ENCODE measurements at places on chromosomes 12 and 14.
A peak's percentile ranks its signal among the peaks of the same experiment; 100 is the strongest.

- DNase-seq = no peak
Observed at GRCh38 chr12:127041985-127042625, 1224.9 kb upstream of the TMEM132C start.

DNA sequence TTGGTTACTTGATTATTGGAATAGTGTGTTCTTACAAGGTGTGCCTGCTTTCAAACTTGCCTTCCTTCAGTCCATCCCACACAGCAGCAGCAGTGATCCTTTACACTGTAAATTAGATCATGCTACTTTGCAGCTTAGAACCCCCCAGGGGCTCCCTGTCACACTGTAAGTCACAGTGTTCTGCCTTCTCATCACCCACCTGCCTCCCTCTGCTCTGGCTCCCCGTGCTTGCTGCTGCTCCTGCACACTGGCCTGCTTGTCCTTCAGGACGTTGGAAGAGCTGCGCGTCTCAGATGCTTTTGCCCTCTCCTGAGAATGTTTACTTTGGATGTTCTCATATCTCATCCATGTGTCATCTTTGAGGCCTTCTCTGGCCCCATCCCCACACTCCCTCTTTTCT, 27.3 kb downstream of the ZC3H14 start:
- DNase-seq = no peak

GRCh38 chr12:67070307-67070600, 198.9 kb upstream of the CAND1 start:
- DNase-seq = peak; percentile 9

DNA sequence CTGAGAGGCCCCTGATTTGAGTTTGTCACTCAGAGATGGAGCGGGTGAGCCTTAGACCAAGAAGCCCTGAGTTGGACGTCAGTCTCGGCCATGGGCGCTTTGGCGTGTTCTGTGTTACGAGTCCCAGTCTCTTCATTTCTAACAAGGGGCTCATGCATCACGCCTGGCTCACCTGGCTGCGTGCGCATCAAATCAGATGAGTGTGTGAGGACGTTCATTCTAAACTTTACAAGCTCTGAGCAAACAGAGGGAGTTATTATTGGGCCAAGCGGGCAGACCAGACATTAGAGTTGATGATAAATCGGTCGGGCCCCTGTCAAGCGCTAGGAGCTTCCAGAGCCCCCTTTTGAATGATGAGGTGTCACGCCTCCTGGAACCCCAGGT, 117.2 kb downstream of the CALM1 start:
- no peak for DNase-seq

DNA sequence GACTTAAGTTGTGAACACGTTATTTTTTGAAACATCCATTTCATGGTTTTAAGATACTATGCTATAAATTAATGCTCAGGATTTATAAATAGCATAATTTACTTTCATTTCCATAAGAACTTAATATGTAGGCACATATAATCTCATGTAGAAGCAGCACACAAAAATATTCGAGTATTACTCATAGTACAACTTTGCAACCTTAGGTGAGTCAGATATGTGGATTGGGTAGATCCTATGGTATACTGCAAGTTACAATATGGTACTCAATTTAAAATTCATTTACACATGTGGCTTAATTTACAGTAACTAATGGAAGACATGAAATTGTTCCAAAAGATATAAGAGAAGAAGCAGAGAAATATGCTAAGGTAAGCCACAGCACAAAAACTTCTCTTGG, 26.0 kb downstream of the PSMA3 start:
- DNase-seq = no peak

DNA sequence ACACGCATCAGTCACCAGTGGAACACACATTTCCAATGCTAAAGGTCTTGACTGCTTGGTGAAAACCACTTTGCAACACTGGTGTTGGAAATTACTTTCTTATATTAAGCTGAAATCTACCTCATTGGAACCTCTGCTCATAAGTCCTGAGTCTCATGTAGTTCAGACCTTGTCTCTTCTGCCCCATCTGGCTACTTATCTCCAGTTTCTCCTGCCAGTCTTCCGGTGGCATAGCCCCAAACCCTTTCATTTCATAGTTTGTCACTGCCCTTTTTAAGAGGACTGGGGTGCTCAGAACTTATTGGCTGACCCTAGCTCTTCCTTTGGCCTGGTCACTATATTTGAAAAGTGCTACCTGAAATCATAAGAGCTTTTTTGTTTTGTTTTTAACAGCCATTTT, 43.7 kb downstream of the HELB start:
- DNase-seq = no peak
